ENCODE measurements at places on chromosomes 5 and 9. TPM values are rescaled to one million over a fixed set of nuclear protein-coding genes. Genes with fewer than 3 reads are reported as not detected.

MAMDC2 gene
- total RNA-seq, result 7.7 TPM

SLC46A2 gene
- not detected for total RNA-seq

FAT2 gene
- not detected for total RNA-seq

PSD2 gene
- not detected for total RNA-seq

ENG gene
- total RNA-seq, result 186 TPM
